CD8-positive, alpha-beta memory T cell (primary cell): ENCODE measurements at places on chromosomes 13 and 19.

DNA sequence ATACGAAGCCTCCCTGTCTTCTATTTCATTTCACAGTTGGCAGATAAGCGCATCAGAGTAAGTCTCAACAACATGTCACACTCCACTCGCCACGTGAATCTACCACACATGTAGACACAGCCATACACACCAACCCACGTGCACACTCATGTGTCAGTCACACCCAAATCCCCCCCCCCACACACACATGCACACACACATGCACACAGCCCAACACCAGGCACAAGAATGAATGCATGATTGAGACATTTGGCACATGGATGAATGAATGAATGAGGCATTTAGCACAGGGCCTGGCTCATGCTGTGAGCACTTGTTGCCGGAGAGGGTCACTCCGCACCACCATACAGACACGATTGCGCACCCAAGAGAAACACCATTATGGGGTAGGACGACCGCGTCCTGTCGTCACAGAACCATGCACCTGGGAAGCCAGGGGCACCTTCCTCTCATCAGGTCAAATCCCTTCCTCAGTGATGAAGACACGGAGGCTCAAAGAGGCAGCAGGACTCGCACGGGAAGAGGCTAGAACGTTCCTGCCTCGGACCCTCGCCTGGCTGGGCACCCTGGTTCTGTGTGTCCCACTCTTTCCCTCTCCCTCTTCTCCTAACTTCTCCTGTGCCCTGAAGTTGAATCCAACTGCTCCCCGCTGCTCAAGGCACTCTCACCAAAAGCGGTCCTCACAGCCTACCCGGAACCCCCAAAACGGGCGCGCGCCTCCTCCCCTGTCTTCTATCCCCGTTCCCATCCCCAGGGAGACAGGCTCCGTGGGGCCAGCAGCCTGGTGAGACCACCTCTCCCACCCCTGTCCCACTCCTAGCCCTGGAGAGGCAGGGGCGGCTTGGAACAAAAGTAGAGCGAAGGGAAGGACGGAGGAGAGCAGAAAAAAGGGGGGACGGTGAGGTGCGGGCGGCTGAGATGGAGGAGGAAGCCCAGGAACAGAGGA lies 1.3 kb downstream of the MEIS3 start:
- DNase-seq: no peak

DNA sequence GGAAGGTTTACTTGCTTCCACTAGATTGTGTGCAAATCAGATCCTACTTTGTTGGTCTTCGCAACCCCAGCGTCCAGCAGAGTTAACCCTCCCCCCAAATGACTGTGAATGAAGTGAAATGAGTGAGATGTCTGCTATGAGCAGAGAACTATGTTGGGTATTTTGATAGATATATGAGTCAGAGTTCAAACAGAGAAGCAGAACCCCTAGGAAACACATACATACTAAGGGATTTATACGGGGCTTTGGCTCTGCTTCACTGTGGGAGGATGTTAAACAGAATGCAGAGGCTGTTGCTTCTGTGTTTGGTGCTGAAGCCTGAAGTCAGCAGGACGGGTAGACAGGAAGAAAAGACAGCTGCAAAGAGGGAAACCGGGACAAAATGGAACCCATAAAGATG lies 197.0 kb downstream of the MZT1 start:
- no peak for DNase-seq

GRCh38 chr13:42123600-42123999 lies 75.2 kb downstream of the DGKH start:
- DNase-seq: no peak

GRCh38 chr19:45446295-45446694 lies 21.5 kb upstream of the FOSB start:
- DNase-seq: no peak

DNA sequence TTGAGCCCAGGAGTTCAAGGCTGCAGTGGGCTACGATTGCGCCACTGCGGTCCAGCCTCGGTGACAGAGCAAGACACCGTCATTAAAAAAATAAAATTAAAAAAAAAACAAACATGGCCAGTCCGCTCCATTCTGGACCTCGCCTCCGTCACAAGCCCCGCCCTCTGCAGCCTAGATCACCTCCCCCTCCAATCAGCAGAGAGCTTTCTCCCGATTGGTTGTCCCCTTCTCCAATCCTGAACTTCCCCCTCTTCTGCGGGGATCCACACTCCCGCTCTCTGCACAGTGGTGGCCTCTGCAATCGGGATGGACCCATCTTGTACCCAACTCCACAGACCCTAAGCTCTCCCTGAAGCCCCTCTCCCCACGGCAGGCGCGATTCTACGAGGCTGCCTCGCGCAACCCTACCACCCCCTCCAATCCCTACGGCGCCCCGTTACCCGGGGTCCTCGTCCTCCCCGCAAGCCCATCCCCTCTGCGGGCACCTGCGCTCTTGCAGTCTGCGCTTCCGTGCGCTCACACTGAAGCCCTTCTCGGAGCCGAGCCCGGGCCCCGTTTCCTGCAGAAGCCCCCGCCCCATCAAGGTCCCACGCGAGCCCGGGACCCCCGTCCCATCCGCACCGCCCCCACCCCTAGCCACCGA lies 540 bp downstream of the TMEM160 start:
- DNase-seq: peak; percentile 73

DNA sequence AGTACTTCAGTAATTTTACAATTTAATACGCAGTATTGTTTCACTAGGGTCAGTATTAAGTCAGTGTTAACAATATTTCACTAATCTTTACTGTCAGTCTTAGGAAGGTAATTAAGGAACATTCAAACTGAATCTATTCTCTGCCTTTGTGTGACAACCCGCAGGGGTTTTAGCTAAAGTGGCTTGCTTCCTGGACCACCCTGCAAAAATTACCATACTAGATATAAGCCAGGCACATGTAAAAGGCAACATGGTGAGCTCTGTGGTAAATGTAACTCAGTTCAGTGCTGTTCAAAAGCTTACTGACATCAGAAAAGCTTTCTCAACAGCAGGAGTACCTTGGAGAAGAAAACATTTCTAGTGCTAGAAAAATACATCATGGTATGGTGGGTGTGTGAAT lies 116.7 kb downstream of the FREM2 start:
- no peak for DNase-seq

GRCh38 chr13:100130092-100130491 lies 41.2 kb downstream of the PCCA start:
- no peak for DNase-seq

- no peak for DNase-seq
These were observed 4.8 kb downstream of the LSR start for GRCh38 chr19:35253316-35254286.
